ENCODE measurements at places on chromosomes 3 and 15.

GRCh38 chr3:74149466-74149865, 465.0 kb downstream of the CNTN3 start:
- no peak for DNase-seq

GRCh38 chr3:50170689-50171088, 15.6 kb downstream of the SEMA3F start:
- no peak for DNase-seq

DNA sequence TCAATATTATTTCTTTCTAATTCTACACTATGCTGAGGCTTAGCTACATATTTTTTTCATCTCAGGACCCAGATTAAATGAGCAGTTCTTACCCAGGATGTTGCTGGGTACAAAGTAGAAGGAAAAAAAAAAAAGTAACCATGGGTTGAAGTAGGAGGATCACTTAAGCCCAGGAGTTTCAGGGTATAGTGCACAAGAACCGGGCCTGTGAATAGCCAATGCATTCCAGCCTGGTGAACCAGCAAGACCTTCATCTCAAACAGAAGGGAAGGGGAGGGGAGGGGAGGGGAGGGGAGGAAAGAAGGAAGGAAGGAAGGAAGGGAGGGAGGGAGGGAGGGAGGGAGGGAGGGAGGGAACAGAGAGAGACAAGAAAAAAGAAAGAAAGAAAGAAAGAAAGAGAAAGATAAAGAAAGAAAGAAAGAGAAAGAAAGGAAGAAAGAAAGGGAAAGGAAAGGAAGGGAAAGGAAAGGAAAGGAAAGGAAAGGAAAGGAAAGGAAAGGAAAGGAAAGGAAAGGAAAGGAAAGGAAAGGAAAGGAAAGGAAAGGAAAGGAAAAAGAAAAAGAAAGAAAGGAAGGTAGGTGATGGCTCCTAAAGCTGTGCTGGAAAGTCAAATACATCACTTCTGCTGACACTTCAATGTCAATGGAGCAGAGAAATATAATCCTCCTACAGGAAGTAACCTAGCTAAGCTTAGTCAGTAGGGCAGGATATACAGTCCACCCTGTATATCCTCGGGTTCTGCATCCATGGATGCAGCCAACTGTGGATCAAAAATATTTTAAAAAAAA, 206.8 kb upstream of the TGFBR2 start:
- DNase-seq: no peak

- DNase-seq: no peak
Measured at GRCh38 chr3:47429476-47430270, 46.1 kb downstream of the SCAP start.

- no peak for DNase-seq
Measured at GRCh38 chr3:12509466-12509865, 25.2 kb downstream of the TSEN2 start.

DNA sequence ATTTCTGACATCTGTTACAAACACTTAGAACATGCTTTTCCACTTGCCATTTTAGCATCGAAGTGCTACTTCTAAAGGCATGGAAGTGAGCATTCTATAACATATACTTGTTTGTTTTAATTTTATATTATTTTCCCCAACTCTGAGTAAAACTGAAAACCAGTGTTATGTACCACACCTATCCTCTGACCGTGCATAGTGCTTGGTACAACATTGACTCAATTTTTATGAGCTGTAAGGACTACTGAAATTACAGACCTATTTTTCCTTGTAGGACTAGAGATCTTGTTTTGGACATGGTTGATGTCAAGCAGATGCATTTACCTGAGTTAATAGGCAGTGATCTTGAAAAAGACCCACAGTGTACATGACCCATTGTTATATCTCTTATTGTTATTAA, 51.5 kb upstream of the CCNB2 start:
- no peak for DNase-seq

All from CD4-positive, alpha-beta T cell treated with Interleukin-17A for 1 hour (primary cell).